Epithelial cell of prostate (primary cell): ENCODE measurements at places on chromosomes 6 and 20.

GRCh38 chr6:7201732-7202541, 94.2 kb downstream of the RREB1 start:
- DNase-seq = no peak

DNA sequence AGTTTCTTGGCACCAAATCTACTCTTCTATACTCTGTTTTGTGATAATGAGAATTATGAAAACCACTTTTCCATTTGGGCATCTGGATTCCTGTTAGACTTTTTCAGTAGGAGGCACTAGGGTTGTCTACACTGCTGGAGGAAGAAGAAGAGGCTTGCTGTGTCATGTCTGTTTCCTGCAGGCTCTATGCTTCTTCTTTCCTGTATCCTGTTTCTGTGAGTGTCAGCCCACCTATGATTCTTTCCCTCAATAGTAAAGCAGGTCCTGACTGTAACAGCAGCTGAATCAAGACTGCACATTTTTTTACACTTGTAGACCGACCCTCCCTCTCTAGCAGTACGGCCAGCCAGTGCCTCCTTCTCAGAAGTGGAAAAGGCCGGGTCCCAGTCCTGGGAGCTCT, 603.9 kb downstream of the HDGFL1 start:
- peak; percentile 8 for DNase-seq

DNA sequence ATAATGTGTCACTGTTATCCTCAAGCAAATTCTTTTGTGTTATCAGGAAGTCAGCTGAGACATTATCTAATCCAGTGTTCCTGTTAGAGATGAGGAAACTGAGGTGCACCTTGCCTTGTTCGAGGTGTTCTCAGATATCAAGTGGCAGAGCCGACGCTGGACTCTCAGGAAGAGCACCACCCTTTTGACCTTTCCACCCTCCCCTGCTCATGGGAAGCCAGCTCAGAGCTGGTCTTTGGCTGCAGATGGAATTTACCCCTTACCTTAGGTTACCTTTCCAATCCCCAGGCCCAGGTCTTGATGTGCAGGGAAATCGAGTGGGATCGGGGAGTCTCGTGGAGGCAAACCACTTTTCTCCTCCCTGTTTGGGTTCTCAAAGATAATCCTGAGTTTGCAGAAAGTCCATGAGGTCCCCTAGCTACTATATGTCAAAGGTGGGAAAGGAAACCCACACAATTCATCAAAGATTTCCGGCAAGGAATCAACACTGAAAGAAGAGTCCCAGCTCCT, 62.9 kb upstream of the PIM1 start:
- no peak for DNase-seq

DNA sequence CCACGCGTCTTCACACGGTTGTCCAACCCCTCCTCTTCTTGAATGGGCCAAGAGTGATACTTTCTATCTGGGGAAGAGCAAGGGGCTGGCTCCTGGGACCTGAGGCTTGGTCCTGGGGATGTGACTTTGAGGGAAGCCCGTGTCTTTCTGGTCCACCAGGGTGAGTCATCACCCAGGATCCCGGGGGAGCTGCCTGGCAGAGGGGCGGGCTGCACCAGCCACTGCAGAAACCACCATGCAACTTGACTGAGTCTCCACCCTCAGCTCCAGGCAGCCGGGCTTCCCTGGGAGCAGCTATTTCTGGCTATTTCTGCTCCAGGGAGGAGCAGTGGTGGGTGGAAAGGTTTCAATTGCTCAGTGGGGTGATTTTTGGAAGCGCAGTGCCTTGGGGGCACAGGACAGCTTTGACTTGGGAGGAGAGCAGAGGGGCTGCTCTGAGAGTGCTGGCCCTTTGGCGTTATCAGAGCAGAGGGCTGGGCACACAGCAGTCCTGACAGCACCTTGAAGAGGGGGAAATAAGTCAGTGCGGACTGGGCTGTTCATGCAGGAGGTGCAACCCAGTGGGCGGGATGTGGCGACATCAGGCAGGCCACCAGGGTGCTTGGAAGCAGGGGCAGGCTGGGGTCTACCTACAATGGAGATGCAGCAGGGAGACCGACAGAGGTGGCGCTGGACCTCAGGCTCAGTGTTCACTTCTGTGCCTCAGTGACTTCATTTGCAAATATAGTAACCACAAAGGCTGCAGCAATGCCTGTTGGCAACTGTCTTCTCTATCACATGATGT, 45.1 kb upstream of the FAM83D start:
- DNase-seq = no peak

DNA sequence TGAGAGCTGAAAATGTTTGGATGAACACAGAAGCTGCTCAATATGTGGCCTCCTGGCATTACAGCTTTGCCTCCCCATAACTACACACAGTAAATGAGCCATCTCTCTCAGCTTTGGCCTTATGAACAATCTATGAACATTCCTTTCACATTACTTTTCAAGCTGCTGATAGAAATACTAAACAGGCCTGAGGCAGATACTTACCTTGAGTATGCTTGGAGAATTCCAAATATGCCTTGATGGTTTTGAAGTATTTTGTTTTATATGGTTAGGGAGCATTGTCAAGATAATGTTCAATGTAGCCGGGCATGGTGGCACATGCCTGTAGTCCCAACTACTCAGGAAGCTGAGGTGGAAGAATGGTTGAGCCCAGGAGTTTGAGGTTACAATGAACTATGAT, 104.5 kb downstream of the CD24 start:
- peak; percentile 91 for DNase-seq

DNA sequence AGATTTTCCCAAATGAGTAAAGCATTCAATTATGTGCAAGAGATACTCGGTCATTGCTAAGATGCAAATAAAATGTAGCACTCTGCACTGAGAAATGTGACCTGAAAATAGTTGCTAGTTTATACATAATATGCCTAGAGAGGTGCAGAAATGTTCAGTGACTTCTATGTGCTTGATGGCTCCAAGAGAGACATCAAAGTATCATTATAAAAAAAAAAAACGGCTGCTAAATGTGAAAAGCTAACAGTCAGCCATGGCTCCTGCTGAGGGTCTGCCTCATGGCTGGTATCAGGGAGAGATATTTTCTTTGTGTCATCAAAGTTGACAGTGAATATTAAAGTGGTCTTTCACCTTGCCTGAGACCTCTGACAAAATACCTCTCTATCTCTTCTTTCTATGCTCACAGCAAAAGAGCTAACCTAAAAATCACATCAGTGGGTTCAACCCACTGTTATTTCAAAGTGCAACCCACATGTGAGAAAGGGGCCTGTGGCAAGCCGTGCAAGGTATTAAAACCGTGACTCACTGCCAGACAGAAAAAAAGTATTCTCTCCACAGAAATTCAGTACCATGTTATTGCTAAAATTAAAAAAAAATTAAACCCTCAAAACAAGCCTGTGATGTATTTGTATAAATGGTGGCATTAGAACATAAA, 259.0 kb downstream of the HIVEP2 start:
- no peak for DNase-seq

GRCh38 chr6:129096651-129097290, 213.8 kb downstream of the LAMA2 start:
- no peak for DNase-seq

- DNase-seq = no peak
Measured at GRCh38 chr6:145331066-145331465, 404.3 kb downstream of the EPM2A start.

GRCh38 chr20:52682237-52682636, 289.9 kb upstream of the TSHZ2 start:
- no peak for DNase-seq

GRCh38 chr20:58655328-58656107, 4.4 kb downstream of the STX16 start:
- no peak for DNase-seq

- DNase-seq = no peak
Measured at GRCh38 chr6:124389127-124389526, 573.1 kb upstream of the RNF217 start.
